ENCODE measurements at places on chromosomes 16 and 17. TPM values are rescaled to one million over a fixed set of nuclear protein-coding genes. Genes with fewer than 3 reads are reported as not detected.

Gene HBQ1
- total RNA-seq, result not detected

Gene HEATR3
- total RNA-seq, result 20.5 TPM

Gene AHSP
- not detected for total RNA-seq

Gene CDRT15L2
- total RNA-seq, result not detected

Gene CCL23
- not detected for total RNA-seq

DNA sequence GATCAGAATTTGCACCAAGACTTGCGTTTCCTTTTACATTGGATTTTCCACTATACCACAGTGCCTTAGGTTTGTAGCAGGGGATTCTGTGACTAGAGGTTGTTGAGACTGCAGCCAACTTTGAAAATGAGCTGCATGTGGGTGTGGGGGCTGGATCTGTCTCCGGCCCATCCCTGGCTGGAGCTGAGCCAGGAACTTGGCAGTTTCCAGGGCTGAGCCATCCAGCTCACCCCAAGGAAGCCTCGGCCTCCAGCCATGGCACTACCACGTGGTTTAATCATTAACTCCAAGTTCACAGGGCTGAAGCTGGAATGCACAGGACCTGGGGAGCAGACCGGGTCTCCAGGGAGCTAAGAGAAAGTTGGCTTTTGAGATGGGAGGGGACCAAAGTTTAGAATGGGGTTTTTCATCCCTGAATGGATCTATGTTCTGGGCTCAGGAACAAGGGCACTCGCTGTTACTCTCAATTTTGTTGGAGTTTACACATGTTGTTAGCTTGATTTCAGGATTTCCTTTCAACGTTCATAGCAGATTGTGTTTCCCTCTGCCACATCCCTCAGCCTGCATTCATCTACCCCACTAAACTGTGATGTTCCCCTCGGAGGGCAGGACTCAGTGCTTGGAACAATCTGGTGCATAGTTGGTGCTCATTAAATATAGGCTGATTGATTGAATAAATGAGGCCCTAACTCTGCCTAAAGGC, 42.3 kb upstream of the HNF1B start:
- H3K4me1 ChIP-seq, result no peaks in the 10 kb centered on the region
- H3K36me3 ChIP-seq, result no peaks in the 10 kb centered on the region
- no peak overlapping the region for H3K4me3 ChIP-seq
- H3K27me3 ChIP-seq, result no peaks in the 10 kb centered on the region

DNA sequence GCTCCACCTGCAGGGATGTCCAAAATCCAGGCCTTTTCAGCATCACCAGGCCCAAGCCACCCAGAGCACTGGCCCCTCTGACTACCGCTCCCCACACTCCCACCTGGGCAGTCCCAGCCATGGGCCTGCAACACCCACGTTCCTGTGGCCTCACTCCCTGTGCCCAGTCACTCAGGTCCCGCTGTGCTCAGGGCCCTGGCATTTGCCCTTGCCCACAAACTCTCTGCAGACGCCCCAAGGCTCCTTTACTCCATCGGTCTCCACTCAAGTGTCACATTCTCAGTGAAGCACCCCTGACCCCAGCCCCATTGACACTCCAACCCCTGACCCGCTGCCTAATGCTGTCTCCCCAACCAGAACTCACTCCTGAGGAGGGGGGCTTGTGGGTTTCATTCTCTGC, 23.6 kb downstream of the MPG start:
- H3K36me3 ChIP-seq, result peaks cover 10% of the 10 kb centered on the region
- H3K27ac ChIP-seq, result no peak overlapping the region
- no peaks in the 10 kb centered on the region for H3K27me3 ChIP-seq
- H3K4me3 ChIP-seq, result no peak overlapping the region
- no peak for DNase-seq

DNA sequence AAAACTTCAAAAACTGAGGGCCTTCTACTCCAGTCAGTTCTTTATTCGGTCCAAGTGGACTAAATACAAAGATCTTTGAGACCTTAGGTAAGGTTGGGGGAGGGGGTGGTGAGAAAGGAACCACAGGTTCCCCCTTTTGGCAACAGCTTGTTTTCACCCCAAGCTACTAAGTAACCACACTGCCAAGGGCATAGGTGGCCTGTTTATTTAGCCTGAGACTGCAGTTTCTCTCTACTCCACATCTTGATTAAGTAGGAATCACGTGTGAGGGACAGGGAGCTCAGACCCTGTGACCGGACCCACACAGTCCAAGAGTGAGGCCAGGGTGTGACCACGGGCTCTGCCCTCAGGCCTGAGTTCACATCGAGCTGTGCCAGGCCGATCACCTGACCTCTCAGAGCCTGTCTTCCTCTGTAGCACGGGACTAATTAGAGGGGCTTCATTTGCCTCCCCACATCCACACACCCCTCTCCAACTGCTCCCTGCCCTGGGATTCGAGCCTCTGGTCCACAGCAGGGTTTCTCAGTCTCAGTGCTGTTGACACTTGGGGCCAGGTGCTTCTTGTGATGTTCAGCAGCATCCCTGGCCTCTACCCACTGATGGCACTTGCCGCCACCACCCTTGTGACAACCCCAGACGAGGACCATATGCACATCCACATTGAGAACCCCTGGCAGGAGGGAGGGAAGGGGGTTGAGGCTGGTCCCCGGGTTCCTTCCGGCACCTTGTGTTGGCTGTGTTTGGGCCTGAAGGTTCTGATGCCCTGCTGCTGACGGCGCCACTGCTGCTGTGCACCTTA, 17.8 kb downstream of the ST6GALNAC2 start:
- no peaks in the 10 kb centered on the region for H3K27me3 ChIP-seq
- H3K4me1 ChIP-seq, result peaks cover 3% of the 10 kb centered on the region
- H3K4me3 ChIP-seq, result no peak overlapping the region

- H3K4me3 ChIP-seq, result no peak overlapping the region
- no peak for DNase-seq
- H3K36me3 ChIP-seq, result no peaks in the 10 kb centered on the region
- no peaks in the 10 kb centered on the region for H3K27me3 ChIP-seq
- no peaks in the 10 kb centered on the region for H3K4me1 ChIP-seq
- no peak overlapping the region for H3K27ac ChIP-seq
Observed at GRCh38 chr17:6255322-6255721, 179.6 kb downstream of the AIPL1 start.

- no peak for DNase-seq
- H3K4me3 ChIP-seq, result no peak overlapping the region
- peaks cover 23% of the 10 kb centered on the region for H3K4me1 ChIP-seq
- no peaks in the 10 kb centered on the region for H3K36me3 ChIP-seq
- H3K27ac ChIP-seq, result no peak overlapping the region
Observed at GRCh38 chr17:48487221-48487620, 43.6 kb downstream of the HOXB1 start.

- H3K4me3 ChIP-seq, result no peak overlapping the region
- peaks cover 20% of the 10 kb centered on the region for H3K4me1 ChIP-seq
- DNase-seq, result no peak
- no peak overlapping the region for H3K27ac ChIP-seq
Observed at GRCh38 chr16:396605-397004, 394 bp upstream of the NME4 start.

DNA sequence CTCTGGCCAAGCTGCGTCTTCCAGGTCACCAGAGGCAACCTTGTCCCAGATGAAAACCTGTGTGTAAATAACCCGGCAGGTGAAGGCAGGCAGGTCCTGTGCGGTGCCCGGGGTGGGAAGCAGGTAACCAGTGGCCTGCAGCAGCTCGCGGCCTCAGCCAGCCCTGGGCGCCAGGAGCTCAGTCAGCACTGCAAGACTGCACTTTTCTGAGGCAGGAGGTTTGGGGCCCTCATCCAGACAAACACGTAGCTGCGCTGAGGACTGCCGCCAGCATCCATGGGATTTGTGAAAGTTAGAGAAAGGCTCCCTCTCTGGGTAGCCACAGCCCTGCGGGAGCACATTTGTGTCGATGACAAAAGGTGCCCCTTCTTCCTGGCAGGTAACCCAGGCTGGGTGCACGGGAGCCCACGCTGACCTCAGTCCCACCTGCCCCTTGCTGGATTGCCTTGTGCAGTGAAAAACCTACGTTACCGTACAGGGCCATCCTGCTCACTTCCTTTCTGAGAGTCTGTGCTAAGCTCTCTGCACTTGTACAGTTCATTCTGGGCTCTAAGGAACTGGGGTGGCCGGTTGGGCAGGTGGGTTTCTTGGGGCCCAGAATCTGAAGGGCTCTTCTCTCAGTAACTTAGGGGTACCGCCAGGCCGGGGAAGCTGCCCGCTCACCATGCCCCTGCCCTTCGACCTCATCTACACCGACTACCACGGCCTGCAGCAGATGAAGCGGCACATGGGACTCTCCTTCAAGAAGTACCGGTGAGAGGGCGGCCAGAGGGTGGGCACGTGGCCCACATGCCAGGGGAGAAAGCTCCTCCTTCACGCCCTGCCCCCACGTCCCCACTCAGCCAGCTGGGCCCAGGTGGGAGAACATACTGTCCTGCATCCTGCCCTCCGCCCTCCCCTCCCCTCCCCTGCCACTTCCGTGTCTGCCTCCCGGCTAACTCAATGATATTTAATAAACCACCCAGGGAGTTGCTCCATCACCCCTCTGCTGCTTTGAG, 56.4 kb downstream of the MGAT5B start:
- no peak overlapping the region for H3K27ac ChIP-seq
- H3K4me3 ChIP-seq, result no peak overlapping the region
- no peak for DNase-seq
- H3K4me1 ChIP-seq, result no peaks in the 10 kb centered on the region
- no peaks in the 10 kb centered on the region for H3K36me3 ChIP-seq

Measured in CD4-positive, alpha-beta memory T cell (primary cell).